ENCODE measurements at places on chromosomes 4 and X. TPM values are rescaled to one million over a fixed set of nuclear protein-coding genes. Genes with fewer than 3 reads are reported as not detected.
A peak's percentile ranks its signal among the peaks of the same experiment; 100 is the strongest.

DNA sequence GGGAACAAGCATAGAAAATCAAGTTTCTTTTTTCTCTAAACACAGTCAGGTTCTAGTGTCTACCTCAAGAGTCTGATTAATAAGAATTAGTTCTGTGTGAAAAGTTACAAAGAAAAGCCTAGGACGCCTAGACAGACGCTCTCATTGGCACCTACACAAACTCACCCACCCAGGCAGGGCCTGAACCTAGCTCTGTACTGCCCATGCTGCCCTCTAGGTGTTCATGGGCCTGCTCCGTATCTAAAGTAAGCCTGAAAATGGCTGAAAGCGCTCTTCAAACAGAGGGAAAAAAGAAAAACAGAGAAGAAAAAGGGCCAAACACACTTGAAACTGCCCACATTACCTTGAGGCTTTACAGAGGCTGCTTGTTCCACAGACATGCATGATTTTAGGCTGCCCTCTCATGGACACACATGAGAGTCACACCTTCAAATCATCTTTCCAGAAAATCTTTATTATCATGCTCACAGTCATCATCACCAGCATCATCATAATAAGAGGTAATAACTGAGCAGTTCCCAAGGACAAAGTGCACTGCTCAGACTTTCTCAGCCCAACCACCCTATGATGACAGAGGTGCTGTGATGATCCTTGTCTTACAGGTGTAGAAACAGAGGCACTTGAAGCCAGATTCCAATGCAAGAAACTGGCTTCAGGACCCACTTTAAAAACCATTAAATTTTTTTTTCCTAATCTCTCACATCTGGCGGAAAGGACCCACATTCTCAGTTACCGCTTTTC is 49.6 kb downstream of the MAP7D2 start:
- H3K4me3 ChIP-seq, result no peak overlapping the region
- no peaks in the 10 kb centered on the region for H3K27me3 ChIP-seq

The TLR6 gene
- 0.98 TPM for total RNA-seq

- no peak for DNase-seq
- peaks cover 4% of the 10 kb centered on the region for H3K36me3 ChIP-seq
- H3K4me1 ChIP-seq, result peaks cover 16% of the 10 kb centered on the region
- H3K27ac ChIP-seq, result no peak overlapping the region
These were observed 48.2 kb upstream of the HPSE start for GRCh38 chr4:83382850-83383249.

DNA sequence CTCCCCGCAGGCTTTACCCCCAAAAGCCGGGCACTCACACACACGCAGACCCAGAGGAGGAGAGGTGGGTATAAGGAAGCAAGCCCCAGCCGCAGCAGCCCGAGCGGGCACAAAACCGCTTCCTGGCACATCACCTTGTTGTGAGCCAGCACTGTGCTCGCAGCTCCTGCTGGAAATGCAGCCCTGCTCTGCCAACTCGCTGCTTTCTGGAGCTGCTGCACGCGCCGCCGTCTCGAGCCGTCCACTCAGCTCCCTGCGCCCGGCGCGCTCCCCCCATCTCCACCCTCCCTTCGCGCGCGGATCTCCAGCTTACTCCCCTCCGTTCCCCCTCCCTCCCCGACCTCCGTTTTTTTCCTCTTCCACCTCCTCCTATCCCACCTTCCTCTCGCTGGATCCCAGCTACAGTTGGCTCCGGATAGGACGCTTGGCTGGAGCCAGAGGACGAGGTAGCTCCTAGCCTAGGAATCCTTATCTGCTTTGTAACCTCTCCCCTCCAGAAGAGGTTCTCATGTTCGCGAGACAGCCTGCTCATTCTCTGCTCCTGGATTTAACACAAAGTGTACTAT is at the start of gene SPOCK3:
Gene SPOCK3 (minus strand): TSS at position 179 of the 566 bp plus-strand sequence.
- no peaks in the 10 kb centered on the region for H3K36me3 ChIP-seq
- peaks cover 83% of the 10 kb centered on the region for H3K27me3 ChIP-seq
- peaks cover 19% of the 10 kb centered on the region for H3K4me1 ChIP-seq
- no peak within 1 kb of the TSS for H3K27ac ChIP-seq
- peak within 1 kb of the TSS; percentile 91 for H3K4me3 ChIP-seq

GRCh38 chr4:156553659-156554058 is 417.9 kb downstream of the PDGFC start:
- H3K4me1 ChIP-seq, result peaks cover 10% of the 10 kb centered on the region
- peaks cover 15% of the 10 kb centered on the region for H3K36me3 ChIP-seq
- DNase-seq, result no peak
- no peak overlapping the region for H3K4me3 ChIP-seq
- H3K27ac ChIP-seq, result no peak overlapping the region

The MAGEC2 gene
- total RNA-seq, result not detected

GRCh38 chrX:17987783-17988182 is 126.7 kb upstream of the RAI2 start:
- H3K4me3 ChIP-seq, result no peak overlapping the region
- DNase-seq, result no peak
- no peak overlapping the region for H3K27ac ChIP-seq

DNA sequence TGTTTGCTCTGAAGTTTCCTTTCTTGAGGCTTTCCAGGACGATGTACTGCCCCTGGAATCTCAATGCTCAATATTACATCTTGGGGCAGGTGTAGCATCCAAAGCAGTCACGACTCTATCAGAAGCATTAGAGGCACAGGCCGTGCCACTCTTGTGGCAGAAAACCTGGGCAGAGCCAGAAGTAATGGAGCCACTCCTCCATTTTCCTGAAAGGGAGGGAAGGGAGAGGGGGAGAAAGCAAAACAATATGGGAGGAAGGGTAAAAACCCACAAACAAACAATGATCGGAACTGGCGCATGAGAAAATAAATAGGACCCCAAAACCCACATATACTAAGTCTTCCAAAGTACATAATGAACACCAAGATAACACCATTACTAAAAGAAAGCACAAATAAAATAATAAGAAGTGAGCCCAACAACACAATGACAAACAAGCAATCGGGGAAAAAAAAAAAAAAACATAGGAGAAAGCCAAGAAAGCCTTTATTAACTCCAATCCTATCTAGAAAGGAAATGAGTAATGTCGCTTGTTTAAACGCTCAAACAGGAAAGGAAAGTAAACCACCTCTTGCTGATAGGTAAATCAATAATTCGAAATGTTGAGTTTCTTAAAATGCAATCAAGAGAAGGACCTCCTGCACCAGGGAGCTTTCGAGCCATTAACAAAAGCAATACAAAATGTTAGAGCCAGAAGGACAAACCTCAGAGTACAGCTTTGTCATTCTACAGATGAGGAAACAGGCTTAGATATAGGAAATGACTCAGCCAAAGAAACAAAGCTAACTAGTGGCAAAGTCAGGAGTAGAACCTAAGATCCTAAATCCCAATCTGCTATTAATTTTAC is 117.4 kb downstream of the ATRX start:
- H3K4me1 ChIP-seq, result no peaks in the 10 kb centered on the region
- no peak overlapping the region for H3K4me3 ChIP-seq
- H3K36me3 ChIP-seq, result peaks cover 3% of the 10 kb centered on the region

GRCh38 chr4:169092889-169093522 is 83.0 kb upstream of the CBR4 start:
- no peak for DNase-seq
- no peaks in the 10 kb centered on the region for H3K4me1 ChIP-seq
- H3K36me3 ChIP-seq, result peaks cover 41% of the 10 kb centered on the region
- H3K27ac ChIP-seq, result no peak overlapping the region
- no peaks in the 10 kb centered on the region for H3K27me3 ChIP-seq

DNA sequence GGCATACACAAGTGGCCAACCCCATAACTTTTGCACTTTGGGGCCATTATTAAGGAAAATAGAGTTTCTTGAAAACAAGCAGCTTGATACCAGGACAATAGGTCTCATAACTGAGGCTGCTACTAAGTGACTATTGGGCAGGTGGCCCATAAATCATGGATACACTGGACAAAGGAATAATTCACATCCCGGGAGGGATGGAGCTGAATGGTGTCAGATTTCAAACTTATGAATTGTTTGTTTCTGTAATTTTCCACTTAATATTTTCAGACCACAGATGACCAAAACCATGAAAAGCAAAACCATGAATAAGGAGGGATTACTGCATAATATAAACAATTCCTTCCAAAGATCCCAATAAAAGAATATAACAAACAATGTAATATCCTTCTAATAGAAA is 114.4 kb downstream of the WDFY3 start:
- no peak for DNase-seq
- no peaks in the 10 kb centered on the region for H3K27me3 ChIP-seq
- H3K27ac ChIP-seq, result no peak overlapping the region

DNA sequence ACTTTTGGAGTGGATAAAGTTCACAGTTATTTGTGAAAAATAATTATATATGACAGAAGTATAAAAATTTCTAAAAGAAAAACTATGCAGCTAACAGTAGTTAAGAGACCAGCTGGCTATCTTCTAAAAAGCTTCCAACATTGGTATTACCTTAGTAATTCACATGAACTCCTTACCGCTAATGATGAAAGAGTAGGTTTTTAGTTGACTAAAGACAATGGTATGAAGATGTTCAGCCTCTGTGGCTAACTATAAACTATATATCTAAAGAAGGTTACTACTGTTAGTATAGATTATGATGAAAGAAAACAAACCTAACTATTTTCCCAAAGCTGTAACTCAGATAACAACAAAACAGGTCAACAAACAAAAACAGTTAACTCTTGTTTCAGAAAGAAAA is 10.4 kb downstream of the CCNI start:
- DNase-seq, result no peak
- peak overlapping the region; percentile 39 for H3K27ac ChIP-seq
- no peak overlapping the region for H3K4me3 ChIP-seq
- H3K4me1 ChIP-seq, result peaks cover 12% of the 10 kb centered on the region
- peaks cover 16% of the 10 kb centered on the region for H3K36me3 ChIP-seq

- DNase-seq, result no peak
- H3K27me3 ChIP-seq, result no peaks in the 10 kb centered on the region
- peak overlapping the region; percentile 70 for H3K4me3 ChIP-seq
- H3K36me3 ChIP-seq, result no peaks in the 10 kb centered on the region
- H3K4me1 ChIP-seq, result peaks cover 24% of the 10 kb centered on the region
These were observed 97.9 kb downstream of the PHKA2 start for GRCh38 chrX:18886005-18886343.

DNA sequence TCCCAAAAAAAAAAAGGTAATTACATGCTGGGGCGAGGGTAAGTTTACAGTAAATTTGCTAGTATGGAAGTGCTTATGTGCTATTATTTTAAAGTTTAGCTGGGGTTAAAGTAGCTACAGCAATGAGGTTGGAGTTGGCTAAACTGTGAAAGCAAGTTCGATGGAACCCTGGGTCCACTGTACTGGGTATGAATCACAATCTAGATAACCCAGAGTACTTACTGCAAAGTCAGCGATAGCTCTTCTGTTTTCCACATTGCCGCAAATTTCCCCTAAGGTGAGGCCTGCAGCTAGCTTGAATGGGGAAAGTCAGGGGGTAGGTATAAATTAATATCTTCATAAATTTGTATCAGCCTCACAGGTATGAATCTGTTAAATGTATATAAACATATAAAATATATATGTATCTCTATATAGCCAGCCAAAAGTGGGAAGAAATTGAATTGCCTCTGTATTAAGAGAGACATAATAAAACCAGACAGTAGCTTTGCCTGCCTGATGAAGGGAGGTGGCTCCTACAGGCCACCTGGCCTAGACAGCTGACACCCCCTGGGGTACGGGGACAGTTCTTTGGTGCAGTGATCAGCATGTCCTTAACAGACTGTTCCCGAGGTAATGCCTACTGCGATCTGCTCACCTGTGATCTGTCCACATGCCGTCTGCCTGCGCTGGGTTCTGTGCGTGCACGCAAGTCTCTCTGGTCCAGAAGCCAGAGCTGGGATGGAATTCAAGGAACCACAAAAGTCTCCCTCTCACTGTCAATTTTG is 30.6 kb downstream of the CLRN2 start:
- DNase-seq, result no peak
- H3K27ac ChIP-seq, result no peak overlapping the region
- peaks cover 5% of the 10 kb centered on the region for H3K27me3 ChIP-seq
- no peak overlapping the region for H3K4me3 ChIP-seq

DNA sequence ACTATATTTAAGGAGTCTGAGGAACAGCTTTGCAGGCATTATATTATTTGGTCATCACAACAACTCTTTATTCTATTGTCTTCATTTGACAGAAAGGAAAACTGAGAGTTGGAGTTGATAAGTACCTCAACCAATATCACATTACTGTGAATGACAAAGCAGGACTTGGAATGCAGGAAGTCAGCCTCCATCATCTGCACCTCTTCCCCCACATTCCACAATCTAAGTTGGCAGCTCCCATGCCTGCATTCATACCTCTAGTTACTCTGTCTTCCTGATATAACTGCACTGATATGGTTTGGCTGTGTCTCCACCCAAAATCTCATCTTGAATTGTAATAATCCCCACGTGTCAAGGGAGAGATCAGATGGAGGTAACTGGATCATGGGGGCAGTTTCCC is 356.7 kb downstream of the GALNTL6 start:
- H3K4me3 ChIP-seq, result no peak overlapping the region
- DNase-seq, result no peak
- H3K36me3 ChIP-seq, result no peaks in the 10 kb centered on the region
- H3K27ac ChIP-seq, result no peak overlapping the region
- H3K27me3 ChIP-seq, result no peaks in the 10 kb centered on the region
- H3K4me1 ChIP-seq, result peaks cover 2% of the 10 kb centered on the region

DNA sequence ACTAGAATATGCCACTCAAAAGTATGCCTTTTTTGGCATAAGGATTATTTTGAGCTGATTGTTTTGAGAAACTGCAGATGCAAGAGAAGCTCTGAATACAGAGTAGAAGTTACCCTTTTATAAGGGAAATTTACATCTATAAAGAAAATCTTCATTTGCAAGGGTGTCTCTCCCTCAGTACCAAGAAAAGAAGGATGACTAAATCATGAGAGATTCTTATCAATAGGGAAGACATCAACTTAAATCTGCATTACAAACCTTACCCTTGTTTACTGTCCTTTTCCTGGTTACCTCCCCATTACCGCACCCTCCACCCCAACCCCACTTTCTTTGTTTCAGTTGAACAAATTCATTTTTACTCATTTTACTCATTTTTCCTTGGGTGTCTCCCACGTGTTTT is 62.5 kb downstream of the RLIM start:
- no peak overlapping the region for H3K27ac ChIP-seq
- DNase-seq, result no peak
- H3K27me3 ChIP-seq, result no peaks in the 10 kb centered on the region
- H3K4me1 ChIP-seq, result peaks cover 2% of the 10 kb centered on the region

DNA sequence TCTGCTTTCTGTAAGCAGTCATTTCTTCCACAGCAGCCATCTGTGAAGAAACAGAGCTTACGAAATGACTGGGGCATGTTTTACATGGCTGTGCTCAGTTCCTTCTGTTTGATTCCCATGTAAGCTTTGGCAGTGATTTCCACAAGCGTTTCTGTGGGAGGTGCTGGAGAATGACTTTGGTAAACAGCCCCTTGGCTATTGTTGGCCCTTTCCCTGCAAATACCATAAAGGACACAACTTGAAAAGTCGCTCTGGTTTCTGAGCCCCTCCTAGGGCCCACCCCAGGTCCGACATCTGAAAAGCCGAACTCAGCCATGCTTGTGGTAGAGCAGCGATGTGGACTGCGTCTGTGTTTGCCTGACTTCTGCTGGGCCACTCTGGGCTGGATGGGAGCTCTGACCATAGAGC is 3.7 kb downstream of the LIMCH1 start:
- DNase-seq, result no peak
- no peaks in the 10 kb centered on the region for H3K27me3 ChIP-seq
- peak overlapping the region; percentile 36 for H3K27ac ChIP-seq
- H3K4me3 ChIP-seq, result no peak overlapping the region
- peaks cover 68% of the 10 kb centered on the region for H3K4me1 ChIP-seq

- H3K27ac ChIP-seq, result no peak overlapping the region
- H3K36me3 ChIP-seq, result no peaks in the 10 kb centered on the region
- H3K27me3 ChIP-seq, result no peaks in the 10 kb centered on the region
- no peaks in the 10 kb centered on the region for H3K4me1 ChIP-seq
- no peak for DNase-seq
These were observed 85.8 kb upstream of the PRPS1 start for GRCh38 chrX:107542500-107542899.
